ENCODE measurements at places on chromosomes 7 and 10.

DNA sequence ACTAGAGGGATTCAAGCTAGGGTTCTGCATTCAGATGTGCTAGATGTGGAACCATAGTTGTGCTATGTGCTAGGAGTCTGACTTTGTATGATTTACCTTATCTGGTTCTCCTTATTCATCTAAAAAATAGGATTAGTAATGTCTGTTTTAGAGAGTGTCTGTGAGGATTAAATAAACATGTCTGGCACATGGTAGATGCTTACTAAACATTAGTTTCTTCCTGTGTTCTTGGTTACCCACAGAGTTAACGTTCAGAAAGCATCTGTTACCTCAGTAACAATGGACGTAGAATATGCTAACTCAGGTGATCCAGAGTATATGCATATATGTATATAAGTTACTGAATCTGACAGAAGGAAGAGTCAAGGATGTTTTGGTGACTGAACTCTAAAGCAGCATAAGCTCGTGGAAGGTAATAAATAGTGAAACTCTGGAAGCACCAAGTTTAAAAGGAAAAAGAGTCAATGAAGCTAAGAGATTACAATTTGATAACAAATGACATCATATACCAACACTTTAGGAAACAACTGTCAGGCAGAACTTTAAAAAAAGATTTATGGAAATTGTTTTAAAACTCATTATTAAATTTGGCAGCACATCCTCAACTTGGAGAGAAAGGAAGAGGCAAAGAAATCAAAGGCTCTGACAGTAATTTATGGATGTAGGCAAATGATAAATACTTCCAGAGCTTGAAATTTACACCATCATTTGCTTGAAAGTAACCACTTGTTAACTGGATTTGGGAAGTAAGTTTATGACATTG lies 127.0 kb downstream of the CCNY start:
- no peak for DNase-seq

GRCh38 chr10:122417667-122418066 lies 36.8 kb upstream of the ARMS2 start:
- DNase-seq, result no peak

GRCh38 chr7:112869111-112869774 lies 79.0 kb upstream of the TMEM168 start:
- DNase-seq, result no peak

DNA sequence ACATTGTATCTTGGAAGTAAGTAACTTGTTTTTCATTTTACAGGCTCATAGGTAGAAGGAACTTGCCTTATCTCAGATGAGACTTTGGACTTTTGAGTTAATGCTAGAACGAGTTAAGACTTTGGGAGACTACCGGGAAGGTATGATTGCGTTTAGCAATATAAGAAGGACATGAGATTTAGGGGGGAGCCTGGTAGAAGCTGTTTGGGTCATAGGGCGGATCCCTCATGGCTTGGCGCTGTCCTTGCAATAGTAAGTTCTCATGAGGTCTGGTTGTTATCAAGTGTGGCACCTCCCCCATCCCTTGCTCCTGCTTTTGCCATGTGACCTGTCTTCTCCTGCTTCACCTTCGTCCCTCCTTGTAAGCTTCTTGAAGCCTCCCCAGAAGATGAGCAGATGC lies 110.3 kb downstream of the MKX start:
- no peak for DNase-seq

DNA sequence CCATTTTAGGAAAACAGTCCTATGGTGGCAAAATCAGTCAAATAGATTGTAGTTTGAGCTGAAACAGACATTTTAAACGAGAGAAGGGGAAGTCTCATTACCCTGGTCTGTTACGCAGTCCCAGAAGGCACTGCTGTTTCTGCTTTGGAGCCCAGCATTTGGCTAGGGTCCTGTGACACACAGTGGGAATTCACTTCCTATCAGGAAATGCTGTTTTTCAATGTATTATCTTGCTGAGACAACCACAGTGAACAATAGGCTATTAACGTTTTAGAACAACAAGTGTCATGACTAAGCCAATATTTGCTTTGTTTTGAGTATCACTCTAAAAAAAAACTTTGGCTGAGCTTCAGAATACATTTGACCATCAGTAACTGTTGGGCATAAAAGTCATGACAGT lies 74.1 kb downstream of the ADD3 start:
- no peak for DNase-seq

GRCh38 chr7:102147008-102147407 lies 139.7 kb upstream of the SH2B2 start:
- DNase-seq, result no peak
